ENCODE measurements at places on chromosomes 11 and 22.

- peak; percentile 40 for DNase-seq
These were observed 26.7 kb downstream of the UPB1 start for GRCh38 chr22:24521791-24522245.

DNA sequence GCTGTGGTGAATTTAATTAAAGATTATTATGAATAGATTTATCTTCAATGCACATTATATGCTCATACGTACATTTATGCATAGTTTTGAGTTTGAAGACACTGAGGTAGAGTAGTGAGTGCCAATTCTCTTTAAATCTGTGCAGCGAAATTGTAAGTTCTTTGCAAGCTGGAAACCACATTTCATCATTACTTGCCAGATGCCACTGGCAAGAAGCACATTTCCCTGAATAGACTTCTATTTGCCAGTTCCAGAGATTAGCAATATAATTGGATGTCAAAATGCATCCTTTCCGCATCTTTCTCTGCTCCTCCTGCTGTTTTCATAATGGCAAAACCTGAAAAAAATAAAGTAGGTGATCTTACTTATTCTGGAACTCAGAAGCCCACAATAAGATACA is 448.0 kb downstream of the LUZP2 start:
- DNase-seq = no peak

- no peak for DNase-seq
These were observed 499 bp downstream of the DLAT start for GRCh38 chr11:112025707-112026106.

DNA sequence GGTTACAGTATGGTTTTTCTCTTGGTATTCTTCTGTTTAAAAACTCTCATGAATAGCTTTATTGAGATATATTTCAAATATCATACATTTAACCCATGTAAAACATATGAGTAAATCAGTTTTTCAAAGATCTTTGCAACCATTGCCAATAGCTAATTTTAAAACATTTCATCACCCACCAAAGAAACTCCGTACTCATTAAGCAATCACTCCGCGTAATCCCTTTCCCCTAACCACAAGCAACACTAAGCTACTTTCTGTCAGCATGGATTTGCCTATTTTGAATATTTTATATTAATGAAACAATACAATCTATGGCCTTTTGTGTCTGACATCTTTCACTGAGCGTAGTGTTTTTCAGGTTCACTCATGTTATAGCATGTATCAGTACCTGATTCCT is 697.9 kb upstream of the ANO5 start:
- DNase-seq = no peak

- no peak for DNase-seq
These were observed 30.6 kb downstream of the CACNA1I start for GRCh38 chr22:39601180-39601535.

DNA sequence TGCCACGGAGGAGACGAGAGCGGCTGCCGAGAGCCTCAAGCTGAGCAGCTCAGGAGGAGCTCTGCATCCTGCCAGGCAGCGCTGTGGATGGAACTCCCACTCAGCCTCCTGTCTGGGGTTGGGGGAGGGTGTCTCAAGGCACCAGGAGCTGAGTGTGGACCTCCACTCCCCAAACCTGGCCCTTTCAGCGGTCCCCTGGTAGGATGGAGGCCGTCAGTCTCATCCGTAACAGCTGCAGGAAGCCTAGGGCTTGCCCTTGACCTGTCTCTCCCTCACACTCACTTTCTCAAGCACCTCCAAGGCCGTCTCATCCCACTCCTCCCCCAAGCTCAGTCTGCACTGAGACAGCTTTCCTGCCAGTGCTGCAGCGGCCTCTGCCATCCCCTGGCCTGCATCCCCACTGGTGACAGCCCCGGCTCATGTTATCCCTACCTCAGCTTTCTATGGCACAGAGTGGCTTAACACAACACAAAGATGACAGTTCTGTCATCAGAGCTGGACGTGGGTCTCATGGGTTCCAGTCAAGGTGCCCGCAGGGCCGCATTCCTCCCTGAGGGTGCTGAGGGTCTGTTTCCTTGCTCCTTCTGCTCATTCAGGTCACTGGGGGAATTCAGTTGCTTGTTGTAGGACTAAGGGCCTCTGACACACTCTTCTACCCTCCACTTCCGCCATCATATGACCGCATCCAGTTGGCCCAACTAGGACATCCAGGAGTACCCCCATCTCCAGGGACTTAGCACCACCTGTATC is 341.9 kb upstream of the B3GAT1 start:
- no peak for DNase-seq

DNA sequence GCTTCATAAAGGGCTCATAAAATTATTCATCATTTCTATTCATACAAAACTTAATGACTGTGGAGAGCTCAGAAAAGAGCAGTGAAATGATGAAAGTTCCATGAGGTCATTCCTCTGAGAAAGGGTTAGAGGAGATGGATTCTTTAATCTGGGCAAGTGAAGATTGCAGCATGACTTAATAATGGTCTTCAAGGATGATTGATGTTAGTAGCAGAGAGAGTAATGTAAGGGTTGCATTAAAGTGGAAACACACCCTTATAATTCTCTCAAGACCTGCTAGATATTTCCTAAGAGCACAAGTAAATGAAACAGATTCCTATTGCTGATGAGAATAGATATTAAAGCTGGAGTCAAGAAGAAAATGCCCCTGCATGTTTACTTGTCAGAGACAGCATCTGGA is 711.6 kb upstream of the ANO5 start:
- DNase-seq = no peak

DNA sequence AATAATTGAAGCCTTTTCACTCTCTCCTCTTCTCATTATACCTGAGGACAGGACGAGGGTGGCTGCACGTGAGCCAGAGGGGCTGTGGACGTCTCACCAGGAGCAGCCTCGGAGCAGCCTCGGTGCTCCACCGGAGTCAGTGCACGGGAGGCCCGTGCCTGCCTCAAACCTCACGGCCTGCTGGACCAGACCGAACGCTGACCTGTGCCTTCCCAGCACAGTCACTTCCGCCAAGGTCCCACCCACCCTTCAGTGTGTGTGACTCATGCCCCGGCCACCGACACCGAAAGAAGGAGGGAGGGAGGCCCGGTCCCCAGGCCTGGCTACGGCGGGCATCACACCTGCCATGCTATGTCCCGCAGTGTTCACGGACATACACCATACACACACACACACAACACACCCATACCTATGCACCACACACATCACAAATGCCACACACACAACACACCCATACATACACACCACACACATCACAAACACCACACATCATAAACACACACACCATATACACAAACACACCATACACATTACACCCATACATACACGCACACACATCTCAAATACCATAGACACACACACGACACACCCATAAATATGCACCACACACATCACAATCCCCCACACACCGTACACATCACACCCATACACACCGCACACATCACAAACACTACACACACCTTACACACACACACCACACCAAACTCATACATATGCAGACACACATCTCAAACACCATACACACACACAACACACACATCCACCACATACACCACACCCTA is 1506.5 kb downstream of the TBC1D22A start:
- DNase-seq = no peak

DNA sequence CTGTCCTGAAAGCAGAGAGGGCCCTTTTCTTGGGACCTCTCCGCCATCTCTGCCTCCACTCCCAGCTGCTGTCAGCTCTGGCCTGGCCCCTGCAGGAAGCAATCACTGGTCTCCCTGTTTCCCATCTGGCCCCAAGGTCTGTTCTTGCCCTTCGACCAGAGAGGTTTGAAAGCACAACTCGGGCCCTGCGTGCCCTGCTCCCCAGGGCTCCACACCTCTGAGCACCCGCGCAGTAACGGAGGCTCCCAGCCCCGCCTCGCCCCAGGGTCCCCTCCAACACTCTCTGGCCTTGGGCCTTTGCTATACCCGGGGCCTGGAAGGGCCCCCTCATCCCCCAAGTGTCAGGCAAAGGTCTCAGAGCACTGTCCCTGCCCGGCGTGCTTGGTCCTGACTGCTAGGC is 7.8 kb upstream of the CD81 start:
- DNase-seq = no peak

GRCh38 chr11:12232817-12233601 is 122.6 kb downstream of the MICAL2 start:
- DNase-seq = no peak

DNA sequence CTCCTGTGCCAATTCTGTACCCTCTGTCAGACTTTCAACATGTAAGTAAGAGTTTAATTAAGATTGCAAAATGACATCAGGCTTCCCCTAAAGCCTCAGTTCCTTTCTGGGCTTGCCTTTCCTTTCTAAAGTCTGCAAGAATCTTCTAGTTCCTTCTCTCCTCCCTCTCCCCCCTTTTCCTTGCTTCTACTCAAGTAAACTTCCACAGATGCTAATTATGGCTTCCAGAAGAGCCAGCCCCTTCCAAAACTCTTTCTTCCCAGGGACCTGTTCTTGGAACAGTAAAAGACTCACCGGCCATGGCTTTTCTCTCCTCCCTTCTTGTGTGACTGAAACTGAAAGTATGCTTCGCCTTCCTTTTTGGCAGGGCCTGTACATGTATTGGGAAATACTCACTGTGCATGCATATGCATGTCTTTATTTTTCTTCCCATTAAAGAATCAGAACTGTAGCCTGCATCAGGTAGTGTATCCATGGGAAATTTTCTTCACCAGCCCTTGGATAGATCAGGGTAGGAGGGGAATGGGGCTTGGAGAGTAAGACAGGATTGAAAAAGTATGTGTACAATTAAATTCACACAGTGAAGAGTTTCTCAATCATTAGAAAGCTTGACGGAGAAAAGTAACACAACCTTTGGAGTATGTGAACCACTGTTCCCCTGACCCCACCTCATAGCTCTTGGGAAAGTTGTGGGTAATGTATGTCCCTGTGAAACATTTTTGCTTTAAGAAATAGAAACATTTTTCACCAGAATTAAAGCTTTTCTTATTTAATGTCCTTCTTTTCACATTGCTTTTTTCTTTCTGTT is at the start of gene CASP1:
TSS of gene CASP1 (minus strand) at position 332 of the 808 bp plus-strand sequence. CDS start at position 301, 31 bp downstream.
- DNase-seq = peak; percentile 48

GRCh38 chr11:106457727-106458126 is 380.3 kb downstream of the AASDHPPT start:
- DNase-seq = no peak

DNA sequence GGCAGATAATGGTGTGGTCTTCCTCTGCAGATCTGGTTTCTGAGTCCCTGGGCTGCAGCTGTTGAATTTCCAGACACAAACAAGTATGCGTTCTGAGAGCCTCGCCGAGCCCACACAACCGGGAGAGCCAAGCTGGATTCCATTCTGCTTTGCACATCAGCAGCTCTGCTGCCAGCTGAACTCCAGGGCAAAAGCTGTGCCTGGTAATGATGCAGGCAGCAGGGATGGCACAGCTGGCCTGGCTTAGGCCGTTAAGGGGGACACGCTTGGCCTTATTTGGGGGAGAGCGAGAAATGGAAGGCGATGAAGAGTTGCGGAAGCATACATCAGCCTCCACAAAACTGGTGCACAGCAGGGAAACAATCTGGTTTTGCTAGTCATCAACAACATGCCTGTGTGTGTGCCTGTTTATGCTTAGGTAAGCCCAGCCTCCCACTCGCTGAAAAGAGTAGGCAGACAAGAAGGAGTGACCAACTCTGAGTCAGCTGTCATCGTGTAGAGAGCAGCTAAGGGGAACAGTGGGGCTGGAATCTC is 25.1 kb downstream of the ADAMTS8 start:
- no peak for DNase-seq

GRCh38 chr11:73072935-73073481 is 69.1 kb downstream of the FCHSD2 start:
- peak; percentile 9 for DNase-seq

DNA sequence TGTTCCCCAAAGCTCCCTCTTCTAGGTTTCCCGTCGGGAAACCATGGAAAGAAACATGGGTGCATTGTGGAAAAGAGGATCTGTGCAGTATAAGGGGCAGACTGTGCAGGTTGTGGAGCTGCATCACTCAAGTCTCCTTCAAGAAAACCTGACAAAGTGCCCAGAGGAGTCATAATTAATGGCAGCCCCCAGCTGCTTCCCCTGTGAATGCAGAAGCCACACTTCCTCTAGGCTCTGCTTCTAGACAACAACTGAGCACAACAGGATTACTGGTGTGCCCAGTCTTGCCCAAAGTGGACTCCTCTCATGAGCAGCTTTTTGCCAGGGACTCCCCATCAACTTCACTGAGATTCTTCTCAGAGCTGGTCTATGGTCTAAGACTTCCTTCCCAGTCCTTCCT is 42.6 kb upstream of the SCUBE2 start:
- DNase-seq = no peak

DNA sequence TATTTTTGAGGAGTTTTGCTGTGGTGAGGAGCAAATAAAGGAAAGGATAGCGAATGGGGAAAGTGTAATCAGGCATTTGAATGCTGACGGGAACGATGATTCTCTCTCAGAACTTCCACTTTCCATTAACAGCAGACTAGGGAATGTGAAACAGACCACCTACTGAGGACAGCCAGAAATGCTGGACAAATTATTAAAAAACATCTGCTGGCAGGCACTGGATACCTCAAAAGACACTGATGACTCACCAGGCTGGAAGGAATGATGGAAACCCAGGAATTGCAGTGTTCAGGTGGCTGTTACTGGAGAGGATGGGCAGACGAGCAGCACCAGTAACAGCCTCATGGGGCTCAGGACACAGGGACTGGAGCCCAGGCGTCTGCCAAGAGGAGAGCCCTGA is 33.4 kb downstream of the PLA2G6 start:
- DNase-seq = no peak

GRCh38 chr11:119567688-119568582 is 145.0 kb upstream of the THY1 start:
- no peak for DNase-seq

DNA sequence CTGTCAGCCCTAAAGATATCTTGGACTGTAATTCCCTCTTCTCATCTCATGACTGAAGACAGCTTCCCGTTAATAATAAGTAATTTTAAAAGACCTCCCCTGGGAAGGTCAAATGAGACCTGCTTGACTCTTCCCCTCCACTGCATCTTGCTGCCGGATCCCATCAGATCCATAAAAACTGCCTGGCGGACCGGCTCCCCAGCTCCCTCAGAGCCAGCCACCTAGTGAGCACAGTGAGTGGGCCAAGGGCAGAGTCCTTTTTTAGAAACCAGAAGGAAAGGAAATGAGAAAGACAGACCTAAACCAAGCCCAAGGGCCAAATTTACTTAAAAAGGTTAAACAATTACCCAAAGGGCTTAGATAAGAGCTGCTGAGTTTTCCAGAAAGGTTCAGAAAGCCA is 595.3 kb downstream of the OPCML start:
- DNase-seq = no peak

GRCh38 chr11:78192223-78192719 is 3.6 kb downstream of the USP35 start:
- no peak for DNase-seq

- DNase-seq = no peak
These were observed 385.6 kb downstream of the CNTN5 start for GRCh38 chr11:99406345-99406744.

GRCh38 chr11:119316016-119316728 is 758 bp downstream of the MCAM start:
- no peak for DNase-seq

DNA sequence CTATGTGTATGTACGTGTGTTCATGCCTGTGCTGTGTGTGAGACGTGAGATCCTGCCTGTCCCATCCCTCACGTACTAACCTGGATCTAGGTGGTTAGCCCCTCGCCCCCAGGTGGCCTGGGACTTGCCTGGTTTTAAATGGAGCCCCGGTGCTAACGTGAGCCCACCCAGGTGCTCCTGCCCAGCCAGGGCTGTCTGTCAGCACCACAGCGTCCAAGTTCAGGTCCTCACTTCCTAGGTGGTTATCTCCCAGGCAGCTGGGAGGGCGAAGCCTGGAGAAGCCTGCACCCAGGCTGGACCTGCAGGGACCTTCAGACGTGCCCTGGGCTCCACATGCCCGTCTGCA is 86.0 kb downstream of the KCNQ1 start:
- no peak for DNase-seq

GRCh38 chr11:60857378-60858232 is 1.9 kb upstream of the PTGDR2 start:
- DNase-seq = no peak
